Activated CD8-positive, alpha-beta T cell treated with anti-CD3 and anti-CD28 coated beads, Interleukin-2, amount 10 ng/mL, durations not matched to agents 7 days and 5 days (primary cell): ENCODE measurements at places on chromosomes 16 and 17. TPM values are rescaled to one million over a fixed set of nuclear protein-coding genes. Genes with fewer than 3 reads are reported as not detected.

The KRT20 gene
- total RNA-seq, result not detected

The VAT1L gene
- not detected for total RNA-seq

The GP2 gene
- not detected for total RNA-seq

The FOXN1 gene
- not detected for total RNA-seq

The RPTOR gene
- 54.0 TPM for total RNA-seq

The TMIGD1 gene
- not detected for total RNA-seq

The MYH13 gene
- not detected for total RNA-seq

The PDPK1 gene
- 49.6 TPM for total RNA-seq

The TEX19 gene
- total RNA-seq, result not detected

The TOX3 gene
- not detected for total RNA-seq

The LGALS9B gene
- 0.45 TPM for total RNA-seq

The PHOSPHO1 gene
- not detected for total RNA-seq

The KRT24 gene
- not detected for total RNA-seq

The ITGAD gene
- total RNA-seq, result 0.13 TPM

The AGRP gene
- total RNA-seq, result not detected

The KRTAP4-5 gene
- total RNA-seq, result not detected

The USP22 gene
- total RNA-seq, result 148 TPM

The OR1A1 gene
- total RNA-seq, result not detected

The FCSK gene
- total RNA-seq, result 17.3 TPM

The UTS2R gene
- total RNA-seq, result not detected
